ENCODE measurements at places on chromosomes 3 and 15.

DNA sequence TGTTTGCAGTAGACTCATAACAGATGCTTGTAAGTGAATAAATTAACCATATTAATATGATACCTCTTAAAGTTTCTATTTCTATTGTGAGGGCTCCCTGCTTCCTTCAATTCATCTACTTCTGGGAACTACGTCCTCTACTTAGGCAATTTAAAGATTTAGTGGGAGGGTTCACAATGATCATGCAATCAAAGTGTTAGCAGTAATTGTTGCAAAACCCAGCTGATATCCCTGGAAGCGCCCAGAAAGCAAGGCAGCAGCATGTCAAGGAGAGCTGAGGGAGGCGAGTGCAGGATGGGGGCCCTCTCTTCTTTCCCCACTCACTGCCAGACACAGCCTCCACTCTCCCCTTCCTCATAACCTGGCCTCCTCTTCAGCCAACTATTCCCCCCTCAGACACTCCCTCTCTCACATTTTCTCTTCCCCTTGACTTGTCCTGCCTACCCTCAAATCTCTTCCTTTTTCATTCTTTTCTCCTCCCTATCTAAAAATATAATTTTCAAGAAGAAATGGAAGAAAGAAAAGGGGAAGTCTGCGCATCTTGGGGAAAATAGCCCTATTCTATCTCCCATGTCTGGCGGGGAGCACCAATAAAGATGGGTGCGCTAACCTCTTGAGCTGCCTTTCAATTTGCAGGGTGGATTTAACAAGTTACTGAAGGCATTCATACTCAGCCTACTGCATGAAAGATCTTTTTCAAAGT is 6.6 kb downstream of the TMEM212 start:
- DNase-seq = no peak

GRCh38 chr3:163707659-163708058 is 1370.6 kb downstream of the SI start:
- no peak for DNase-seq

- DNase-seq = no peak
These were observed 294.7 kb downstream of the ERC2 start for GRCh38 chr3:56173601-56174000.

DNA sequence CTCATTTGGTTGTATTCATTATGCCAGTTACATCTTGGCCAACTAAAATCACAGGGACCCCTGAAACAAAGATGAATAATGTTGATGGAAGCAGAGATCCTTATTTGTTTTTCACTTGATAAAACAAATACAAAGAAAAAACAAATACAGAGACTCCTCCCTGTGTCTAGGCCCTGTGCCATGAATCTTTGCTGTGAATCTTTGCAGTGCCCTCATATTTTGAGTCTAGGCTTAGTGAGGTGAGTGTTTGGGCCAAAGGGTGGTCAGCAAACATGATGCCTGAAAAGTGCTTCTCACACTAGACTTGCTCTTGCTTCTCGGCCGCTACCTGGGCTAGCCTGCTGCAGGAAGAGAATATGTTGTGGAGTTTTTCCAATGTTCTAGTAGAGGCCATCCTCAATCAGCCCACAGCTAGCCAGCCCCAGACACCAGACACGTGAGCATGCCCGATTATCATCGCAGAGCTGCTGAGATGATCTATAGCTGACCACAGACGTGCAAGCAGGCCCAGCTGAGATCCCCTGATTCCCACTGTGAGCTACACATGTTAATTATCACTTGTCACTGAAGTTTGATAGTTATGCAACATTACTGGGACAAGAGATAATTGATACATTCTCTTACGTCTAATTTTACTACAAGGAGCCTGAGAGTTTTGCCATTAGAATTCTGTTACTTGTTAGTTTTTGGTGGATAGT is 191.4 kb downstream of the THRB start:
- DNase-seq = no peak

- DNase-seq = no peak
These were observed 260.6 kb upstream of the NECTIN3 start for GRCh38 chr3:110811050-110811449.

DNA sequence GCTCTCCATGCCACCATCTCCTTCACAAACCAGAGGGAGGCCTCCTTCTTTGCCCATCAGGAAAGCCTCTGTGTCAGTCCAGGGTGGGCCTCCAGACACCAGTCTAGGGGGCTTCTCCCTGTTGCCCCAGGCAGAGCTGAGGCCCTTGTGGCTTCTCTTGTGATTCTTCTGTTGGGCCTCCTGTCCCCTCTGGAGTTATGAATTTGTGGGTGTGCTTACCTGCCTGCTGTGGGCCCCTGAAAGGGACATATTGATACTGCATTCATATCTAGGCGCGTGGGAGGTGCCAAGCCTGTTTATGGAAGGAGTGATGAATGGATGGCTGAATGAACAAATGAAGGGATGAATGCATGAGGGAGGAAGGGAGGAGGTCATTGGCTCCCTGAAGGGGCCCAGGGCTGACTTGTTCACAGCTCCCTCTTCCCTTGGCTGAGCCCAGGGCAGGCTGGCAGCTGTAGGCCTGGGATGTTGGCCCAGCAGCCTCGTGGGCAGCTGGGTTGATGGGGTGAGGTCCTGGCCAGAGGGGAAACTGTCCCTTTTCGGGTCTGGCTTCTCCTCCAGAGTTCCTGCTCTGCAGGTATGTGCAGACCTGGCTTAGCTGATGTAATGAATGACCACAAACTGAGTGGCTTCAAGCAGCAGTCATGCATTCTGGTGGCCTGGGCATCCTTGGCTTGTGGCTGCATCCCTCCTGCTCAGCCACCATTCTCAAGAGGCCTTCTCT is 195.4 kb downstream of the GOLGA6L6 start:
- no peak for DNase-seq

Measured in stimulated activated CD8-positive, alpha-beta memory T cell treated with anti-CD3 and anti-CD28 coated beads, Interleukin-12 subunit alpha, Interleukin-12 subunit beta, amount 100 ng/mL, for 4 hours (primary cell).